ENCODE measurements at places on chromosomes 3 and 15.

- DNase-seq = no peak
Measured at GRCh38 chr15:74185710-74186348, 12.3 kb downstream of the ISLR start.

DNA sequence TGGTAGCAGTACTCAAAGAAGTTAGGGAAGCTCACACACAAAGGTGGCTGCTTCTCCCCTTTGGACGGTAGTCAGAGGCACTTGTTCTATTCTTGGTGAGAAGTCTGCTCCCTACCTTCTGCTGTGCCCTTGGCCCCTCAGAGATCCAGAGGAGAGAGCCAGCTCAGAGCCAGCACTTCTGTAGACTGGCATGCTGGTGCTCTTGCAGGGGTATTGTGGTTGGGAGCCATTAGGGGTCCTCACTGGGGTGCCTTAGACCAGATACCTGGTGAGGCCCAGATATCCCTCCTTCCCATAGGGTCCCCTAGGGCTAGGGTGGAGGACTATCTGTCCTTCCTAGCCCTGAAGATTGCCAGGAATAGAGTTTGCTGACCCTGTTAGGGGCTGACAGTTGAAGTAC lies 140.6 kb downstream of the EEFSEC start:
- DNase-seq = no peak

- DNase-seq = no peak
Measured at GRCh38 chr15:70006259-70007147, 91.2 kb downstream of the TLE3 start.

DNA sequence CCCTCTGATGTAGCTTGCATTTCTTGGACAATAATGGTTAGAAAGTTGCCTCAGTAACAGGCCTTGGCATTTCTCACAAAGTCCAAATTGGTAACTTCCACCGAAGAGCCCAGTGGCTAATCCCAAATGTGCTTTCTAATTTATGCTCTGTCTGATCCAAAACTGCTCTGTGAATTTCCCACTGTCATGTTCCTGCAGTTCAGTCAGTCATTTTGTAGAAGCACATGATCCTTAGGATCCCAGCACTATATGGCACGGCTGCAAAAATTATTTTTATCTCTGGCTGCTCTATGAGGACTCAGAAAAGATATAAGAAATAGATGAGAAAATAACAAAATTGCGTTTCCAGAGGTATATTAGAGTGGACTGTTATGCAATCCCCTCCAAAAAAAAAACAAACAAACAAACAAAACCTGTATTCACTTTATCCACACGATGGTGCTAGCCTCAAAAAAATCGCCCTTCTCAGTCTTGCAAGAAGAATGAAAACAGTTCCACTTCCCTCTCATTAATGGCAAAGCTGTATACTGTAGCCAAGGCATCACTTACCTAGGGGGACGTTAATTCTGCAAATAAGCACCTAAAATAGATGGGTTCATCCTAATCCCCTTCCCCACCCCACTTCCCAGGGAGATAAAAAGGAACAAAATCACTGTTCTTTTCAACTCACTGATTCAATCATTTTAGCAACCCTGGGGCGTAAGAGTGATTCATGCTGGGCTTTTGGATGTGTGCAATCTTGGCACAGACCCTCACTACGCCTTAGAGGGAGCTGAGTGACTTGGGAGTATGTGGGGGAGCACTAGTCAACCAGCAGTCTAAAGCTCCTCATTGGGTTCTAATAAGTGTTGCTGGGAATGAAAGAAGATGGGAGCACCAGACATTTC lies 61.3 kb downstream of the TMCO5A start:
- no peak for DNase-seq

GRCh38 chr3:177251755-177252154 lies 54.5 kb upstream of the TBL1XR1 start:
- DNase-seq = no peak

GRCh38 chr3:187799942-187800641 lies 54.8 kb upstream of the BCL6 start:
- DNase-seq = no peak

DNA sequence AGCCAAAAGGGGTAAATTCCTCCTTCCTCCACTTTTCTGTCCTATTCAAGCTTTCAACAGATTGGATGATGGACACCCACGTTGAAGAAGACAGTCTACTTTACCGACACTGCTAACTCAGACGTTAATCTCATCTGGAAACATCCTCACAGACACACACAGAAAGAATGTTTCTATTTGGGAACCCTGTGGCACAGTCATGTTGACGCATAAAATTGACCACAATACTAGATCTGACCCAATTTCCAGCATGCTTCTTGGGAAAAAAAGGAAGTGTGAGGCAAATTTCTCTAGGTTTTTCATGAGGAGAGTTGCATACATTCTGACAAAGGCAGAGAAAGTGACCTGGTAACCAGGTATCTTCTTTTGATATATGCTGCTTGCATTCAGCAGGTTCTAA lies 594.1 kb downstream of the FGF12 start:
- no peak for DNase-seq

DNA sequence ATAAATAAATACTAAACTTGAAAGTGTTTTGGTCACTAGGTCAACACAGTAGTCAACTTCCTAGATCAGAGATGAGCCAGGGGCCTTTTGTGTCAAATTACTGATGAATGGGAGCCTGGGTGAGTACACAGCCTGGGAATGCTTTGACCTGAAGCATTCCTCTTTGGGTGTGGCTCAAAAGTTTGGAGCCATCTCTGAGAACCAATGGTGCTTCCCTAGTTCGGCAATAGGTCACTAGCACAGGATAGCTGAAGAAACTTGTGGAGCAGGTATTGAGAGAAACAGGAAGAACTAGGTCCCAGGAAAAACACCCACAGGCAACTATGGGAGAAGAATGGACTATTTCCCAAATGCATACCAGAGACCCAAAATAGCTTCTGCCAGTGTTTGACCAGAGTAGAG lies 56.6 kb upstream of the PLXND1 start:
- DNase-seq = no peak

DNA sequence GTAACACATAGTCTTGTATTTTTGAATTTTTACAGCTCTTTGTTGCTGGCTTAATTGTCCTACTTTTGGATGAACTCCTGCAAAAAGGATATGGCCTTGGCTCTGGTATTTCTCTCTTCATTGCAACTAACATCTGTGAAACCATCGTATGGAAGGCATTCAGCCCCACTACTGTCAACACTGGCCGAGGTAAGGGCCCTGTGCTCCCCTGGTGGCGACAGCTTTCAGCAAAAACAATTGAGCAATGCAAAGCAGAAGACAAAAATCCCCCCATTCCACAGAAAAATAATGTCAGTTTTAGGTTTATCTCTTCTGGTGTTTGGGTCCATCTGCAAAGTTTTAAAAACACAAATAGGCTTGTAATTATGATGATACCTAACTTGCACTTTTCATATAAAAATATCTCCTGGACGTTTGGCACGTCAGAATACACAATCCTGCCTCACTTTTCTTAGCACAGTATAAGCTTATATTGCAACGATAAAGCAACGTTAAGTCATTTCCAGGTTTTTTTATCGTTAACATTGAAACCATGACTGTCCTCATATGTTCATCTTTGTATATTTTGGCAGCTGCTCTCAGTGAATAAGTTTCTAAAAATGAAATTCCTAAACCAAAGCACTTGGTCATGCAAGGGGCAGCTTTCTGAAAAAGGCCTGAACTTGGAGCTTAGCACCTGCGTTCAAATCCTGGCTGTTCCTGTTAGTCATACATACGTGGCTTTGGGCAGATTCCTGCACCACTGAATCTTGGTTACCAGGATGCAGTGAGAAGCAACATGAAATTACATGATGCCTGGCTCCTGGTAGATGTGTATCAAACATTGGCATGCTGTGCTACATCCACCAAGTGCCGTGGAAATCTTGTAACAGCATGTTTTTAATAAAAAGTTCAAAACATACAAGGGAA lies 8.5 kb downstream of the SEC61A1 start:
- no peak for DNase-seq

- DNase-seq = no peak
Measured at GRCh38 chr3:98914210-98915080, 12.9 kb upstream of the DCBLD2 start.

DNA sequence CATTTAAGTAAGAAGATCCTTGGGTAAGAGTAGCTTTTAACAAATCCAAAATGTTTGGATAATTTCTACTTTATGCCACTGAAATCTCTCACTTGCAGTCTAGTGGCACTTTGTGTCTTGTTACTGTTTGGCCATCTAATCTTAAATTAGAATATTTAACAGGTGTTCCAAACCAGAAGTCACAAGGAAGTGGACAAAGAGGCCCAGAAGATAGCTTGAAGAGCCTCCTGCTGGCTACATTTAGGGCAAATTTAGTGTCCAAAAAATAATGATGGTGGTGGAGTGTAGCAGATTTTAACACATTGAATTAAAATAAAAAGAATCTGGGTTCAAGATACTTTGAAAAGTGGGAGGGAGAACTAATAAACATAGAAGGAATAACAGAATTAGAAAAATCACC lies 172.2 kb downstream of the GHSR start:
- DNase-seq = no peak

DNA sequence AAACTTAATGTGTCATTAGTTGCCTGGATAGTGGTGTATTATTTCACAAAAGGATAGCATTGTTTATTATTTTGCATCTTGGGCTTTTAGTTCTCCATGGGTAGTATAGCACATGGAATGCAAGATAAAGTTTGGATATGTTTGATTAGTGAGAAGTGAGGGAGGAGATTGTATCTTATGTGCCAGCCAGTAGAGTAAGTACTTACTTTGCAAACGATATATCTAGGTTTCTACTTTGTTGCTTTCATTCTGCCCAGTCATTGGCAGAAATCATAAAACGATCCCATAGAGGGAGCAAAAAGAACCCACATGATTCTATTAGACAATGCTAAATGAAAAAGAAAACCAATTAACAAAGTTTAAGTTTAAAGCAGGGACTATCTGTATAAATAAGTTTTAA lies 105.3 kb downstream of the RARB start:
- no peak for DNase-seq

DNA sequence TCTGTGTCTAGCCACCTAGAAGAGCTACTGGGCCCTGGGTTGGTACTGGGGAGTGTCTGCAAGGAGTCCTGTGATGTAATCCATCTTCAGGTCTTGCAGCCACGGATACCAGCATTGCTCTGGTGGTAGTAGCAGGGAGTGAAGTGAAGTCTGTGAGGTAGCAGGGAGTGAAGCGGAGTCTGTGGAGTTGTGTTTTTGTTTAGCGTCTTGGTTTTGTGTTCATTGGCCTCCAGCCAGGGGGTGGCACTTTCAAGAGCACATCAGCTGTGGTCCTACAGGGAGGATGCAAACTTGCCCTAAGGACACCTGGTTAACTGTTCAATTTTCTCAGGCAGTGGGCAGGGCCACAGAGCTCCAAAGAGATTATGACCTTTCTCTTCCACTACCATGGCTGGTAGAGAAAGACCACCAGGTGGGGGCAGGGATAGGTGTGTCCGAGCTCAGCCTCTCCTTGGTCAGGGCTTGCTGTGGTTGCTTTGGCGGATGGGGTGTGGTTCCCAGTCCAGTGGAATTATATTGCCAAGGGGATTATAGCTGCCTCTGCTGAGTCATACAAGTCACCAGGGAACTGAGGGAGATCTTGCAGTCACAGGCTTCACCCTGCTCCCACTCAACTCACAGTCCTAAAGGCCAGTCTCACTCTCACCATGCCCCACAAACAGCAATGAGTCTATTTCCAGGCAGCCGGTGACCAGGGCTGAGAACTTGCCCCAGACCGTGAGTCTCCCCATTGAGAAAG lies 424.7 kb downstream of the ZBBX start:
- DNase-seq = no peak

GRCh38 chr3:169923189-169923588 lies 11.8 kb downstream of the SAMD7 start:
- no peak for DNase-seq

- no peak for DNase-seq
Measured at GRCh38 chr3:179688850-179689249, 36.0 kb downstream of the USP13 start.

- DNase-seq = no peak
Measured at GRCh38 chr3:107931326-107931725, 159.5 kb downstream of the CD47 start.

DNA sequence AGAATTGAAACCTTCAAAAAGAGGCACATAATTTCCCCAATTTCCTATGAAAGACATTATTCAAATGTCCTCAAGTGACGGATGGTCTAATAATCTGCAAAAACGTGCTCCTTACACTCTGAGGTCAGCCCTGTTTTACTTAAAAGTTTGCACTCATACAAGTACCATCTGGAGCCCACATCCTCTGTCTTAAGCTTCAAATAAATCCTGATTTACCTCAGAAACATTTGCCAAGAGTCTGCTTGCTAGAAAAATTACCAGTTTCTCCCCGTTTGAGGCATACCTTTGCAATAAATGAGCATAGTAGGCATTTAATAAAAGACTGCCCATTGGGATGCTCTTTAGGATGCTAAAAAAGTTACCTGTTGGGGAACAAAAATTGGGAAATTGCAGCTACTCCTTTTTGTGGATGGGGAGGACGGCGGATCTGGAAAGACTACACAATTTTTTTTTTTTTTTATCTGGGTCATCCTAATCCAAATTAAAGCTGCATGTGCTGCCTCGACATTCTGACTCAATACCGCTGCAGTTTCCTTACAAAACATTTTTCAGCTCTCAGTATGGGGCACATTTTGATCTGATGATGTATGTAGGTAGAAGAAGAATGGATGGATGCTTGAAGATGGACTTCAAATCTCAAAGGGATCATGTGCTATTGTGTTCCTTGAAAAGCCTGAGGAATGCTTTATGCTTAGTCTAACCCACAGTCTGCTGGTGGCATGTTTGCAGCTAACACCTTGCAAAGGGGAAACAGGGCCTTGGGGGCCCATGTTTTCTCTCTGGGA lies 233.7 kb upstream of the ADAMTS9 start:
- no peak for DNase-seq

DNA sequence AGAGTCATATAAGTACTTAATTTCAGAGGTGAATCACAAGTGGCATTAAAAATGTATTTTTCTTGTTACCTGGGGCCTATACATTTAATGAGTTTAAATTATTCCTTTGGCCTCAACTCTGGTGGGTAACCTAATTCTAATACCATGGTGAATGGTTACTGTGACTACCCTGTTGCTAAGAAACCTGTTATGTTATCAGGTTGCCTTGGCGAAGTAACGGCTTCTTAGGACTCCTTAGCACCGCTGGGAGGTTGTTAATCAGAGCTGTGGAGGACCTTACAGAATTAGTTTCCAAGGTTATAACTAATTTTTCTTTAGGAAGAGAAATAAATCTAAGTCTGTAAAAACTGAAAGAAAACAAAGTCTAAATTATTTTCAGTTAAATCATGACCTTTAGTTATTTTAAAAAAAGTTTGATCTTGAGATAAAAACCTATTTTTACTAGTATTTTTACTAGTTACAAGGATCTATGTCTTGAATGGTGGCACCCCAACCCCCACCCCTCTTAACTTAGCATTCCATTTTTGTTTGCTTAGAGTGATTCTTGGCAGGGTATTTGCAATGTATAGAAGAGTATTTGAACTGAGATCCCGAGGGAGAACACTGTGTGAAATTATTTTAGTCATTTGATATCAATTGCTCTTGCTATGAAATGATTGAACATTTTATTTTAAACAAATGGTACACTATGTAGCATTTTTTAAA lies 155.5 kb downstream of the FNDC3B start:
- peak; percentile 40 for DNase-seq
